Posterior cingulate gyrus (tissue), 11 donors: ENCODE measurements at places on chromosomes 4 and X.
A peak's percentile ranks its signal among the peaks of the same experiment; 100 is the strongest.

GRCh38 chrX:40101430-40101802, 3.7 kb upstream of the BCOR start:
- DNase-seq, result no peak

DNA sequence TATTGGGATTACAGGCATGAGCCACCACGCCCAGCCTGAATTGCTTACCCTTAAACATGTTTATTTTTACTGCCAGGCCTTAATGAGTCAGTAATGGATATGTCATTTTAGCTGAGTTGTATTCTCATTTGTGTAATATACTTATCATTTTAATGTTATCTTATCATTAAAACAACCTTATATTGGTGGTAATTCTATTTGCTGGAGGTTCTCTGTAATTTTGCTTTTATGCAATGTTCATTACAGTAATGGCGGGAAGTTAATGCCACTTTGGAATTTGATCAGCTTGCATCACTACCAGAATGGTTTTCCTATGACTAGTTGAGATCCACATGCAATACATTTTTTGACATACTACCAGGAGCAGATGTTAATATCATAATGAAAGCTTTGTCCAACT, 6.3 kb upstream of the PGAM4 start:
- DNase-seq, result no peak

GRCh38 chr4:151227731-151228130, 49.2 kb upstream of the PRSS48 start:
- DNase-seq, result no peak

DNA sequence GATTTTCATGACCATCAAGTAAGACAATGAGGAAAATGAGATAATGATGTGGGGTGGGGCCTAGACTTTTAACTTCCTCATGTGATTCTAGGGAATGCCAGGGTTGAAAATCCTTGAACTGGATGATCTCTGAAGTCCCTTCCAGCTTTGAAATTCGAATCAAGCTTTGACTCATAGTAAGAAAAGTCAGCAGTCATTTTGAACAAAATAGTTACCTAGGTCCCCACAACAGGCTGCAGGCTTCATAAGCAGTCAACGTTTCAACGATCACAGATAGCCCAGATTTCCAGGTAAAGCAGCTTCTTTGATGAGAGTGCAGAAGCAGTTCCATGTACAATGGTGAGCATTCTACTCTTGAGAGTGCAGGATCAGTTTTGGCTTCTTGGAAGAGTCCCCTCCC, 93.7 kb downstream of the GRIA3 start:
- DNase-seq, result no peak

DNA sequence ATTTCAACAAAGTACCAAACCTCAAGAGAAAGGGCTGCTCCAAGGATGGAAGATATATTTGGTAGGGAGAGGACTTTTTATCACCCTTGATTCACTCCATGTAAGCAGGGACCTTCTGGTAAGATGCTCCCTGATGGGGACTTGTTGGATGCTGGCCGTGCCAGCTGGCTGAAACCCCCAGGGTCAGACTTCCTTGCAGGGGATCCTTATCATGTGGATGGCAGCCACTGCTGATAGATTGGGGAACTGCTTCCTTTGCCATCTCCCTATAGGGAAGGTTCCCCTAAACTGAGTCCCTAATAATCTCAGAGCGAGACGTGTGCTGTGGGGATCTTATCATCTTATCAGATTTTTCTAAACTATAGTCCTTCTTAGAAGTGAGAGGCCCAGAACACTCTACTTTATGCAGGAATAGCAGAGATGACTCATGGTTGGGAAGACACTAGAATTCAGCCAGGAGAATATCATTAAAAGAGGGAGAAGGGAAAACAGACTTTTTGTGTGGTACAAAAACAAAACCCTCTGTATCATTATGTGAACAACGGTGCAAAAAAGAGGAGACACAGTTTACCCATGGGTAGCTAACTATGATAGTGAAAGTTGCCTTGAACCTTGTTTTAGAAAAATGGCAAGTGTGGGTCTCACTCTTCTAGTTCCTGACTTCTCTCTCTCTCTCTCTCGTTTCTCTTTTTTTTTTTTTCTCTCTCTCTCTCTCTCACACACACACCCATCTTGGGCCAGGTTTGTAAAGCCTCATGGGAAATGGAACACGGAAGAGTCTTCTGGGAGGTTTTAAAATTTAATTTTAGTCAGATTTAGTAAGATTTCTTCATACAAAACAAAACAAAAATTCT, 16.1 kb downstream of the RHOH start:
- no peak for DNase-seq

- DNase-seq, result no peak
Measured at GRCh38 chr4:104930298-104930697, 216.4 kb upstream of the TET2 start.

GRCh38 chrX:118178450-118178849, 61.8 kb upstream of the KLHL13 start:
- DNase-seq, result no peak

DNA sequence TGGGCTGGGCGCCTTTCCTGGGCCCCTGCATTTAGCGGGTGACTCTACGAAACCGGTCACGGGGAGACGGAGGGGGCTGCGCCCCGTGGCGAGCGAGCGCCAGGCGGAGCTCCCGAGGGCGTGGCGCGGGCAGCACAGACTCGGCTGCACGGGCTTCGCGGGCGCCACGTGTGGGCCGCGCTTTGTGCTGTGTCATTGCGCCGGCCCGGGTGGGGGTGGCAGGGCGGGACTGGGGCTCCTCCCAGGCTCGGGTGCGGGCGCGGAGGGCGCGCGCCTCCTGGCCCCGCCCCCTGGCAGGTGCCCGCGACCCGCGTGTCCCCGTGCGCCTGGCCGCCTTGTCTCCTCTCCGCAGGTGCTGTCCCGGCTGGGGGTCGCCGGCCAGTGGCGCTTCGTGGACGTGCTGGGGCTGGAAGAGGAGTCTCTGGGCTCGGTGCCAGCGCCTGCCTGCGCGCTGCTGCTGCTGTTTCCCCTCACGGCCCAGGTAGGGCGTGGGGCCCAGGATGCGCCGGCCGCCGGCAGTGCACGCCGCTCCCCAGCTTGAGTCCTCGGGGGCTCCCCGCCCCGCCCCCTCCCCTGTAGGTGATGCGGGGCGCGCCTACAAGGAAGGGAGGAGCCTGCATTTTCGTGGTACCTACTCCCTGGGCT, 651 bp downstream of the UCHL1 start:
- peak; percentile 34 for DNase-seq

DNA sequence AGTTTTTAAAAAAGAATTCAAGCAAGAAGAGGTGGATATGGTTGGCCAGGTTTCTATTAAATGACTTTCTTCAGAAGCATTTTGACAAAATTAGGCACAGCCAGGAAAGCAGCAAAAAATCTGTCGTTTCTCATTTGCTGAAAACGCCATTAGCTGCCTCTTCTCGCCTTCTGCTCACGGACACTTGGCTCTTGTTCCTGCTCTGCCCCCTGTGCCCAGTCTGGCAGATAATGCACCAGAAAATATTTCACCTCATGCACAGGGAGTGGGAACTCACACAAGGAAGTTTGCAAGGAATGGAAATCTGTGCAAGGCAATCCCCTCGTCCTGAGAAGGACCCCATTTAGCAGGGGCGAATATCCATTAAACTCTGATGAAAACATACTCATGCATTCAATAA, 260.0 kb downstream of the PACRGL start:
- no peak for DNase-seq

DNA sequence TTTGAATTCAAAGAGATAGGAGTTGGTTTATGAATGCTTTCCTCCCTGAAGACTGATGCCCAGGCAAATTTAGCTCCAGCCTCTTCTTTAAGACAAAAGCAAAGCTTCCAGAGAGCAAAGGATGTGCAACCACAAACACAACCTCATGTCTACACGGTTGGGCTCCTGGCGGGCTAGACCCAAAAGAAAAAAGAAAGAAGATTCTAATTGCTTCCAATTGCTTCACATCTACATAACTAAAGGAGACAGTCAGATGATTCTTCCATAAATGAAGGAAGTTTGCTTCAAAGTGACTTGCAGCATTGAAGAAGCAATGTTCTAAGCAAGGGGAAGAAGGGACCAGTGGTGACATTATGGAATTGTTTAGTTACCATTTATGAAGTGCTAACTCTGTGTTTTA, 1603.0 kb upstream of the TENM3 start:
- no peak for DNase-seq
